Kidney capillary endothelial cell (primary cell): ENCODE measurements at places on chromosomes 12 and 14.

DNA sequence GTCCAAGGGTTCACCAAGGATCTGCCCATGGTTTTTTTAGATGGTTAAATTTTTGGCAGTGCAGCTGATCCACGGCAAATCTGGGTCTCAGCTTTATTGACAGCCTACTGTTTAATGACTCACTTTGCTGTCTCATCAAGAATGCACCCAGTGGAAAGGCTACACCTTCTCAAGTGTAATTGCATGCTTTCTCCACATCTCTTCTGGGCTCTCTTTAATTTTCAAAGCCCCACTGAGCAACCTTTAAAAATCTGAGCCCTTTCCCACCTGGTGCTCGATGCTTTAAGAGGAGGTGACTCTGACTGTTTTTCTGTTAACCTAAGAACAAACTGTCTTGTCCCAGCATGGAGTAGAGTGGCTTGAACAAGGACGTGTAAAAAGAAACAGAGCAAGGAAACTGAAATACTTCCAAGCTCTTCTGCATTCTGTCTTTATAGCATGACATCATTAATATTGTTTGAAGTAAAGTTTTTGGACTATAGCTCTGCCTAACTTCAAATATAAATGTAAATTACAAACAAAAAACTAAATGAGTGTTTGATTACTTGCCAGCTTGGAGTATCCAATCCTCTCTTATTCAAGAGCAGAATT, 214.2 kb upstream of the KRR1 start:
- DNase-seq = peak; percentile 85

- no peak for DNase-seq
Measured at GRCh38 chr12:52670961-52671360, 9.2 kb downstream of the KRT1 start.

DNA sequence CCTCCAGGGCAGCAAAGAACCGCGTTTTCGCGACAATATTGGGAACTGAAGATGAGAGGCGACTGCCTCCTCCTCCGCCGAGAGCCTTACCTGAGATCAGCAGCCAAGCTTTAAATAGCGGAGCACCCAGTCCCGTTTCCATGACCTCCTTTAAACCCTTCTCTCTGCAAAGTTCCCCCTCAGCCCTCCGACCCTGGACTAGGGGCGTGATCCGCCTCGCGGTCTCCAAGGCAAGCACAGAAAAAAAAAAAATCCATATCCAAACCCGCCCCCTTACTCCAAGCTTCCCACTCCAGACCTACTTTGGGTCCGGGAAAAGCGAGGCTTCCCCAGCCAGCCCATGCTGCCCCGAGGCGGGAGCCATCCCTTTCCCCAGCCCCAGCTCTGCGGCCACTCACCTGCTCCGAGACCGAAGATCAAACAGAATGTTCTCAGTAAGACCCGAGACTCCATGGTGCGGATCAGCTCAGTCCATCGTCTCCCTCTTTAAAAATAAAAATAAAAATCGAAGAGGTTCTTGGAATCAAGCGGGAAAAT, 630 bp downstream of the NELL2 start:
- no peak for DNase-seq

DNA sequence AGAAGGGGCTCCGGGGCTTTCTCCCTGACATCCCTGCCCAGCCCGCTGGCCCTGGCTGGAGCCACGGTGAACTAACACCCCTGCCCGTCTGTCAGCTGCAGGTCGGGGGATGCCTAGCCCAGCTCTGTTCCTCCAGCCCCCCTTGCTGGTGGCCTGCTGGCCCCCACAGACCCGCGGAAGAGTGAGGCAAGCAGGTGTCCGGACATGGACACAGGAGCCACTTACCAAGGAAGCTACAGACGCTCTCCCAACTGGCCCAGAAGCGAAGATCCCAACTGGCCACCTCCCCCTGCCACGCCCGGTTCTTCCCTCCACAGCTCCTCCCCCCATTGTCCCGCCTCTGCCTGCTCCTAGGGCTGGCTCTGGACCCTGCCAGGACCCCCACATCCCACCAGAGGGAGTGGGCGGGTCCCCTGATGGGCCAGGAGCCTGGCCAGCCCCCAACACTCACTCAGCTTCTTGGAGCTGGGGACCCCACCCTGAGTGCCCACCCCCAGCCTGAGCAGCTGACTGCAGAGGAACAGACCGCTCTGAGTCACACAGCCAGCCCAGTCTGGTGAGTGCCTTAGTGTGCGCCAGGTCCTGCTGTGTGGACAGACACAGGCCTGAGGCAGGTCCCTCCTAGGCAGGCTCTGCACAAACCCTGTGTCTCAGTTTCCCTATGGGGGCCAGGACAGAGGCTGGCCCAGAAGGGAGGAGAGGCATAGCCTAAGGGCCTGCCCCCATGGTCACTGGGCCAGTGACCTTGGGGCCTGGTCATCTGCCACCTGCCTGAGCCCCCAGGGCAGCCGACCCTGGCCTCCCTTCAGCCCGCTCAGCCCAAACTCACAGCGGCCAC, 7.7 kb downstream of the AHNAK2 start:
- peak; percentile 47 for DNase-seq

DNA sequence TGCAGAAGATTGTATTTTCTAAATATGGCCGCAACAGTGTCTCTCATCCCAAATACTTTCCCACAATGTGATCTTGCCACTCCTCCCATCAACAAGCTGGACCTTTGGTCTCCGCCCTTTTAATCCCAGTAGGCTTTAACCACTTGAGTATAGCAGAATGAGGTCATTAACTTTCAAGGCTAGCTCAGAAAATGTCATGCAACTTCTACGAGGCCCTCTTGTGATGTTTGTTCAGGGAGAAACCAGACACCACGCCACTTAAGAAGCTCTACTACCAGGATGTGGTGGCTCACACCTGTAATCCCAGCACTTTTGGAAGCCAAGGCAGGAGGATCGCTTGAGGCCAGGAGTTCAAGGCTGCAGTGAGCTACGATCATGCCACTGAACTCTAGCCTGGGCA, 20.1 kb upstream of the OR6J1 start:
- no peak for DNase-seq

DNA sequence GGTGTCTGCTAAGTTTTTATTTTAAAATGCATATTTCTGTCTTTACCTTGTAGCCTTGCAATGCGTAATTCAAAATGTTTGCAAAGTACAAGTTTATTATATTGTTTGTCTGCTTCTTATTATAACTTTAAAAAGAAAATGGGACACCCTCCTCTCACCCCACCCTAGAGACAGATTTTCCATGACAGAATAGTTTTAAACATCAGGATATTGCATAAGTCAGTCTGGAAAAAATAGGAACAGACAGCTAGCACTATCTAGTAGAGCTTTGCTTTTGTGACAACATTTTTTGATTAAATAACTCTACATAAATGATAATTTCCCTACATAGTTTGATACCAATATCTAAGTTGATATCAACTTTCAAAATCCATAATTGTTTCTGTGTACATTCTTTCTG, 71.3 kb downstream of the PDE3A start:
- no peak for DNase-seq

DNA sequence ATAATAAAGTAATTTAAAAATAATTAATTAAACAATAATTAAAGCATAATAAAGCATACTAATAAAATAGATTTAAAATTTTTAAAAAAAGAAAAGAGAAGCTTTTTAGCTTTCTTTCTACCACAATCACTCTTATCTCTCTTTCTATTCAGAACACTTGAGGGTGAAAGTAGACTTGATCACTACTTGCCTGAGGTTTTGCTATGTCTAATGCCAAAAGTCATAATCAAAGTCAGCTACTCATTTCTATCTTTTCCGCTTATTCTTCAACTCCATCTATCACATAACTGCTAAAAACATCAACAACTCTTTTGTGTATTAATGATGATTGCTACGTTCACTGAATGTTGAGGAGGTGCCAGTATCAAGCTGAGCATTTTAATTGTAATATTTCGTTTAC, 202.0 kb upstream of the KRR1 start:
- no peak for DNase-seq

DNA sequence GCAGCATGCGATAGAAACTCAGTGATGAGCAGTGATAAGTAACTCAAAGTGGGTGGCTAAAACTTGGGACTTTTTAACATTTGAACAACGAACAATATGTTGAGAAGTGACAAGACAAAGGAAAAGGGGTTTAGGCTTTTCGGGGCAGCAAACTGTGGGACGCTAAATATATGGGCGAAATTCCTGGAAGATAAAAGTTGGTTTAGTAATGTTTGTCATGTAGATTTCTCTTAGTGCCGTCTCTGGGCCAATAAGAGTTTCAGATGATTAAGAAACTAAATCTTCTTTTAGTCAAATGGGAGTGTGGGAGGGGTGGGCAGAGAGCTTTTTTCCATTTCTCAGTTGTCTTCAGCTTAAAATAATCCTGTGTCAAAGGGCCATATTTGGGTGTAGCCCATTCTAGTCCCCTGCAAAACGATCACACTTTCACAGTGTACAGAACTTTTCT, 41.7 kb upstream of the FUT8 start:
- DNase-seq = no peak

GRCh38 chr14:97477353-97477752, 680.2 kb downstream of the VRK1 start:
- no peak for DNase-seq

DNA sequence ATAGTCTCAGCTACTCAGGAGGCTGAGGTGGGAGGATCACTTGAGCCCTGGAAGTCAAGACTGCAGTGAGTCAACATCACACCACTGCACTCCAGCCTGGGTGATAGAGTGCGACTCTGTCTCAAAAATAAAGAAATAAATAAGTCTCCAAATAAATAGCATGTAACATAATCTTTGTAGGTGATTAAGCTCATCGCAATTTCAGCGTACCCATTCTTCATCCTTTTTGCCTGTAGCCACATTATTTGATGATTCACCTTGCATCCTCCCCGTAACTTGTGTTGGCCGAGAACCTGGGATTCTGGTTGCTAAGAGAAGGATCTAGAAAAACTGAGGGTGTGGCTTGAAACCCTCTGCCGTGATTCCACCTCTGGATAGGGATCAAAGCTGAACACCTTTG, 115.1 kb downstream of the GALC start:
- DNase-seq = no peak

DNA sequence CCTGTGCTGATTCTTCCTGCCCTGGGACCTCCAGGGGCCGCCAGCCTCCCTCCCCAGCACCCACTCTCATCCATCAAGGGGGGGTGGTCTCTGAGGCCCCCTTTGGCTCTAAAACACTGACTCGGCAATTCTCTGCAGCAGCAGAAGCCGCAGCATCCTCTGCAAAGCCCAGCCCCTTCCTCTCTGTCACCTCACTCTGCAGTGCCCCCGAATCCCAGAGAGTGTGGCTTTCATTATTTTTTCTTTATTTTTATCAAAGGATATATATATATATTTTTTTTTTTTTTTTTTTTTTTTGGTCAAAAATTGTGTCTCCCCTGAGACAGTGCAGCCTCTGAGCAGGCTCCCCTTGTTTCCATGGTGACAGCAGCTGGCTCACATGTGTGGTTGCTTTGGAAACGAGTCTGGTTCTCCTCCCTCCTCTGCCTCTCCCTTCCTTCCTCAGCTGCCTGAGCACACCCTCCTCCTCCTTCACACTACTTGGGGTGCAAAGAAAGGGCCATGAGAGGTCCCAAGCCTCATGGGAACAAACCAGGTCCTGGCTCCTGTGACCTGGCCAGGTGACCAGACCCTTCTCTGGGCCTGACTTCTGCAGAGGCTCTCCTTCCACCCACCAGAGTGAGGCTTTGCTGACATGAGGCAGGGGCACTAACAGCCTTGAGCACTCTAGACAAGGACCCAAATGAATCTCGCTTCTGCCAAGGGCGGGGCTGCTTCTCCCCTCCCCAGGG, 100.5 kb downstream of the LRRC74A start:
- no peak for DNase-seq

GRCh38 chr12:62873826-62874448, 61.0 kb downstream of the PPM1H start:
- no peak for DNase-seq

GRCh38 chr12:9851050-9851449, 18.1 kb downstream of the CLEC2B start:
- no peak for DNase-seq

DNA sequence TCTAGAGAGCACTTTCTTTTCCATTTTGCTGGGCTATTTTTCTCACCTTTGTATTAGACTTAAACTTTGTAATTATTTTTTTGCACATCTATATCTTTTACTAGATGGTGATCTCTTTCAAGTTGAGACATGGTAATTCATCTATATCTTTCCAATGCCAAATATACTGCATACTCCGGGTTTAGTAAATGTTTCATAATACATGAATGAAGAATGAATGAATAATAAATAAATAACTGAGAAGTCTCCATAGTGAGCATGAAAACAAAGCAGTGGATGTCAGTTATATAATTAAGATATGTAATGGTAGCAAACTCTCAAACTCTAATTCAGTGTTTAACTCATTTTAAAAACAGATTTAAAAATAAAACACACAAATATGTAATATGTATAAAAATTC, 342.5 kb upstream of the KITLG start:
- no peak for DNase-seq

- no peak for DNase-seq
Measured at GRCh38 chr12:80442426-80443222, 1.4 kb upstream of the PTPRQ start.

GRCh38 chr14:74062809-74063150, 21.5 kb downstream of the ALDH6A1 start:
- no peak for DNase-seq

DNA sequence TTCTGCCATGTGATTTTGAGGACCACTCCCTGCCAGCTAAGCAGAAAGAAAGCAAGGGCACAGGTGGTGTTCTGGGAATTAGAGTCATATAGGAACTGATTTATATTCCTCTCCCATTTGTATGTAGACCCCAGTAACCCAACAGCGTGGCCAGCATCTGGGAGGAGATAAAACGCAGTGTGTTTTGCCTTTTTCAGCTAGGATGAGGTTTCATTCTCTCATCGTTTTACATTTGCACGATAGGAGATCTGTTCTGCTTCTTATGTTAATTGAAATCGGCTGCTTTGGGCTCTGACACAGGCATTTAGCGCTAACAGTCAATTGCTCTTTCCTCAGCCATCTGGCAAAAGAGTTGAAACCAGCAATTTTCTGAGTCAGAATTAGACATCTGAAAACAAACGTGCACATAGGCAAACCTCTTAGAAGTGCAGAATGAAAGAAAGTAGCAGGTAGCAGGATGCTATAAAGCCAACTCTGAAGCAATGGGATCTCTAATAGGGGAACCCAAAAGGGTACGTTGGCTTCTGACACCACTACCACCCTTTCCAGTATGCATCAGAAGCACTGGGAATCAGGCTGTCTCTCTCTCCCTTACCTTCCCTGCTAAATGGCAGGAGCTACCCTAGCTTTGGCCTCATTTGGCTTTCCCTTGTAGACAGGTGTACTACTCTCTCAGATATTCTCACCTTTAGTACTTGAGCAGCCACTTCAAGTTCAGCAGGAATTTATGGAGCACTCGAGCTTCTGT, 219.1 kb downstream of the PHLDA1 start:
- DNase-seq = no peak
